T-cell (primary cell): ENCODE measurements at places on chromosomes 5 and 9.

- no peak for DNase-seq
Measured at GRCh38 chr9:89978185-89978584, 373.4 kb downstream of the GADD45G start.

- DNase-seq, result no peak
Measured at GRCh38 chr5:56155992-56156584, 77.0 kb downstream of the ANKRD55 start.

DNA sequence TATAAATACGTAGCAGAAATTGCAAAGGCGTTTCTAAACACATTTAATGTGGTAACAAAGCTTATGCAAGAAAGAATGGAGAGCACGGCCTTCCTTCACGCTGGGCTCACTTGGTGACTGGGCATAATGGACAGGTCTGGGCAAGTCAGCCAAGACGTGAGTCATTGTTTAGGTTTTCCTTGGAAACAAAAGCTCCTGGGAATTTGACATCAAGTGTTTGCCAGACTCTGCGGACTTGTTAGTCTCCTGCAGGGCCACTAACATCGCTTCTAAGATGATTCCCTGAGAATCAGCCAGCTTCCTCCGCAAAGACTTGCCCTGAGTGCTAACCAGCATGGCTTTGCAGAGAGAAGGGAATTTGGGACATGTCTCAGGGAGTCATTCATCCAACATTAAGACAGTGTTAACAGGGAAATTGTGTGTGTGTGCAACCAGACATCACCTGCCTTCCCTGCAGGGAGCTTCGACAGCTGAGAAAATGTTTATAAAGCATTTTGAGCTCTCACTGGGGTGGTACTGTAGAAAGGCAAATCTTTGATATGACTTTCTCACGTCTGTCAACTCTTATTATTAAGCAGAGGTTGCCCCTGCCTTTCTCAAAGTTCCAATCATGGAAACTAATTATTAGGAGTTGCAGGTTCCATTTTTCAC is 182.5 kb downstream of the NTRK2 start:
- no peak for DNase-seq

DNA sequence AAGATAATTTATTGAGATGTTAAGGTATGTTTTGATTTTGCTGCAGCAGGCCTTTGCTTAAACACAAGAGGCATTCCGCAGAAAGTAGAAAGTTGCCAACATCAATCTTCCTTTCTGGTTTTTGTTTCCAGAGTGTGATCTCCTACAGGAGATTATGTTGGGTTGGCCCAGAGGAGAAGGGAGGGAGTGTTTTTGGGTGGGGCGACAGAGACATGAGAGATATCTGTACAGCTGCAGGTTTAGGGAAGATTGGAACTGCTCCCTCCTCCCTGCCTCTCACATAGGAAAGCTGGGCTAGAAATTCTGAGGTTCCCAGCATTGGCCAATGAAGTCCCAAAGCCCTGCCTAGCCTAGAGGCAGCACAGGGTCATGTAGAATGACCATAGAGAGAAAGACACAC is 211.0 kb downstream of the CEMIP2 start:
- no peak for DNase-seq

DNA sequence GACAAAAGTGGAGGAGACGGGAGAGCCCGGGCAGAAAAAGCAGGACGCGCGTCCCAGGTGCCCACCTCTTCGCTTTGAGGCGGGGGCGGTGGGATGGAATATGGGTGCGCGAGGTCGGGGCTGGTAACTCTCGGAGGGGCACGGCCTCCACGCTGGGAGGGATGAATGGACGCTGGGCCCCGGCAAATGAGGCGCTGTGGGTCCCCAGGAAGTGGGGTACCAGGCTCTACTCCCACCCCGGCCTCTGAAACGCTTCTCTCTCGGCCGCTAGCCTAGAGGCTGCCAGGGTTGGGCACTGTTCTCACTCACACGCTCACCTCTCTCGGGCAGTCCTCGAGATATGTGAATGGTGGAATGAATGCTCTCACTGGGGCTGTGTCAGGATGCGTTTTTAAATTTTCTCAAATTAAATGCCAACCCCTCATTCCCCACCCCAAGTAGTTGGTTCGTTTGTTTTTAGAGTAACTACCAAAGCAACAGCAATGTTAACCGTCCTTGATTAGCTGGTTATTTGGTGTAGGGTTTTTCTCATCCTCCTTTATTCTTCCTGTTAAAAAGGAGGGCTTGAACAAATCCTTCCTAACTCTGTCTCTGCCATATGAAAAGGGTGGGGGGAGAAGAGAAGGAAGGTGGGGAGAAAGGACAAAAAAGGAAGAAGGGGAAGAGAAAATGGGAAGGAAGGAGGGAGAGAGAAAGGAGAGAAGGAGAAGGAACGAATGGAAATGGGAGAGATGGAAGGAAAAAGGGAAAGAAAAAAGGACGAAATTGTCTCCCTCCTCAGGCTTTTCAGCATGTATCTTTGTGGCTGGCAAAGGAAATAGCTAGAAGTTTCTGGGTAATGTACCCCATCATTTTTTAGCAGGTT is 1.3 kb upstream of the EBF1 start:
- DNase-seq, result no peak
